Uterine smooth muscle cell (primary cell): ENCODE measurements at places on chromosomes 16 and 17. TPM values are rescaled to one million over a fixed set of nuclear protein-coding genes. Genes with fewer than 3 reads are reported as not detected.

The KRT20 gene
- 0.22 TPM in 1 of 2 replicates, not detected in the other for total RNA-seq

The PSKH1 gene
- 16.2 and 20.1 TPM in 2 replicates for total RNA-seq

The CAPNS2 gene
- total RNA-seq = 0.66 and 0.87 TPM in 2 replicates

The IL32 gene
- 1.9 and 8.6 TPM in 2 replicates for total RNA-seq

The ZNF594 gene
- 9.7 and 11.2 TPM in 2 replicates for total RNA-seq
